ENCODE measurements at places on chromosomes 6 and 20.
A peak's percentile ranks its signal among the peaks of the same experiment; 100 is the strongest.

- DNase-seq: no peak
These were observed 182.5 kb upstream of the TENT5A start for GRCh38 chr6:81934936-81935335.

DNA sequence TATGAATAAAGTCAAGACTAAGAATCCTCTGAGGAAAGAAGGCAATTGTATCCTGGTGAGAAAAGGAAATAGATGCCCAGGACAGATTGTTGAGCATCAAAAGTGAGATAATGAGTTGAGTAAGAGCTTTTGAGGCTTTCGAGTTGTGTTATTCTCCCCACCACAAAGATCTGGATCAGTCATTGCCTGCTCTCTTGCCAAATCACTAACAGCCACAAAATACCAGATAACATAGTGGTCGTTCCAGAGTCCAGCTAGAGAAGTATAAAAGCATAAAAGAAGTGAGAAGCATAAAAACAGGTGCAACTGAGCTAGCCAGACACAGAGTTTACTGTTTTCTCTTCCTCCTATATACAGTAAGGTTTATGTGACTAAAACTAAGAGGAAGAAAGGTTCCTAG lies 4.9 kb downstream of the SPINT4 start:
- peak; percentile 8 for DNase-seq

- peak; percentile 46 for DNase-seq
These were observed 26.4 kb upstream of the PTGIS start for GRCh38 chr20:49594143-49594930.

DNA sequence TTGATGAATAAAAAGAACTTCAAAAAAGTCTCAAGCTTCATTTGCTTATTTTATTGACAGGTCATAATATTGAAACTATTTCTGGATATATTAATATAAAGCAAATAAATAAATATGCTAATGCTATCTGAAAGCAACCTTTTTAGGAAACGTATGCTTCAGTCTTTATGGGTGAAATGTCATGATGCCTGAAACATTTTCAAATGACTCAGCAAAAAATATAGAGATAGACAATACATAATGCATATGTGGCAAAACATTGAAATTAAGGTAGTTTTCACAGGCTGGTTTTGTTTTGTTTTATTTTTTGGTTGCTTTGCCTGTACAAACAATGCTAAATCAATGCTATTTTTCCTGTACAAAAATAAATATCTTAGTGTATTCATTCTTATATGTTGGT lies 194.4 kb upstream of the PLCB4 start:
- no peak for DNase-seq

DNA sequence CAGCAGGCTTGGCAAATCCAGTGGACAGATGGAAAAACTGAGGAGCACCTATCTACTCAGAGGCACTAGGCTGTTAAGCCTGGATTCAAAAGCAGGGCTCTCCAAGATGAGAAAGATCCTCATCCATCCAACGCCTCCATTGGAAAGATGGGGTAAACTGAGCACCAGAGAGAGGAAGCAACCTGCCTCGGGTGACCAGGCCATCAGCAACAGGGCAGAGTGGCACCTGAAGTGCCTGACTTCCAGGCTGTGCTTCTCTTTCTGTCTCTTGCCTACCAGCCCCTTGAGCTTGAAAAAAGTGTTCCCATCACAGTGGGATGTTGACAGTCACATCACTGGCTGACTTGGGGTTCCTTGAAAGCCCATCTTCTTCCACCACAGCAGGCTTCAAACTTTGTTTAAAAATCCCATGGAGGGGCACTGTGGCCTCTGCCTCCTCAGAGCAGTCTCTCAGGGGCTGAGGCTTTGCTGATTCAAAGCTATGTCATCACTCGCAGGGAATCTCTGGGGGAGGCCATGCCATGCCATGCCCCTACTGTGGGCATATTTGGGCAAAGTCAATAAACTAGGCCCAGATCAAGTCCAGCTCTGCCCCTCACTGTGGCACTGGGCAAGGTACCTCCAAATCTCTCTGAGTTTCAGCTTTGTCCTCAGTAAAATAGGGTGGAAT lies 44.8 kb upstream of the TGM2 start:
- DNase-seq: no peak

GRCh38 chr6:139443231-139444112 lies 69.0 kb upstream of the CITED2 start:
- DNase-seq: no peak

GRCh38 chr20:23061734-23062561 lies 12.5 kb upstream of the THBD start:
- DNase-seq: peak; percentile 84

GRCh38 chr6:140893432-140893831 lies 1239.3 kb upstream of the GJE1 start:
- no peak for DNase-seq

GRCh38 chr6:163786995-163787671 lies 372.6 kb downstream of the QKI start:
- no peak for DNase-seq

DNA sequence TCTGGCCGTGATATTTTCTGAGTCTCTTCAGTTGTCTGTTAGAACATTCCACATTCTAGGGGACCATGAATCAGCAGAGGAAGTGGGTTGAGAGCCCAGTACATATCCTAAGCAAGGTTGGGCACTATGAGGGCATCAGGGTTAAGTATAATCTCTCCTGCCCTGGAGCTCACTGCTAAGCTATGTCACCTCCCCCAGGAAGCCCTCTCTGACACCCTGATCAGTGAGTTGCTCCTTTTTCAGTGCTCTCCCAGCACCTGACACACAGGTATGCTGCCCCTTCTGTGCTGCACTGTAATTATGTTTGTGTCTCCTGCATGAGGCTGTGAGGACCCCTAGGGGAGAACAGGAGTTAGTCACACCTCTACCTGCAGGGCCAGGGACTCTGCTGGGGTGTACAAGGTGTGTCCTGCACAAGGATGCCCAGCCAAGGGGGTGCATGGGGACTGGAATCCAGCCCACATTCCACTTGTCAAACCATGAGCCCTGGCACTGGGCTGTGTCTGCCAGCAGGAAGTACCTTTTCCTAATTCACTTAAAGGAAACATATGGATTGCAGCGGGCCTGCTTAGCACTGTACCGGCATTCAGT lies 3.9 kb downstream of the RAB44 start:
- DNase-seq: peak; percentile 76

GRCh38 chr6:9116026-9116425 lies 680.7 kb upstream of the SLC35B3 start:
- DNase-seq: peak; percentile 55

GRCh38 chr6:12772416-12772815 lies 55.8 kb downstream of the PHACTR1 start:
- no peak for DNase-seq

- no peak for DNase-seq
These were observed 757.1 kb upstream of the SLC35B3 start for GRCh38 chr6:9192405-9192909.

DNA sequence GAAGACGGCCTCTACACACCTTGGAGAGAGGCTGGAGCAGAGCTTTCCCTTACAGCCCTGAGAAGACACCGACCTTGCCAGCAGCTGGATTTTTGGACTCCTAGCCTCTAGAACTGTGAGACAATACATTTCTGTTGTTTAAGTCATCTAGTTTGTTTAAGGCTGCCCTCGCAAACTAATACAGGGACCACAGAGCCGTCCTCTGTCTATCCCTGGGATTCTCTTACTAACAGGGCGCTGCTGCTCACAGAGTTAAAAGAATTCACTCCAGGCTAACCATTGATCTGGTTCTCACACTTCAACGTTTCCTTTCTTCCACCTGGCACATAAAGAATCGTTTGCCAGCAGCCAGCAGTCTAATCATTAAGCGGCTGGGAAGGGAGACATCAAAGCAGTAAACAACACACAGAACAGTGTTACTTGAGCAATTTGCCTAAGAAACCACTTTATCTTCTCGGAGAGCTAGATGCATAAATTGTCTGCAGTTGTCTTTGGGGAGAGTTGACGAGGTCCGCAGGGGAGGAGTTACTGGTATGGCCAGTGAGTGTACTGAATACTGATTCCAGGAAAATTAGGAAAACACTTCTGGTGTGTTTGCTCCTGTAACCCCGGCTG lies 103.5 kb upstream of the AKAP12 start:
- DNase-seq: no peak

DNA sequence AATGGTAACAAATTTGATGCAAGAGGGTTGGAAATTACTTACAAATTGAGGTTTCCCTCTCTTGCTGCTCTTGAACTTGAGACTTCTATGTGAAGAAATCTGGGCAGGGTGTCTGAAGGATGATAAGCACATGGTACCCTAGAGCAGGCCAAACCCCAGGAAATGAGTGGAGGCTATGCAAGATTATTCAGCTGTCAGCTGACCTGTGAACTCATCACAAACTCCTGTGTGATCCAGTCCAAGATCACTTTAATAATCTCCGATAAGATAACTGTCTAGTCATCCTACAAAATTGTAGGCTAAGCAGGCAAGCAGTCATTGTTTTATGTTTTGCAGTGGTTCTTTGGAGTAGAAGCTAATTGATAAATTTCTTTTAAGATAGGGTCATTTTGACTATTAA lies 213.1 kb downstream of the BTBD3 start:
- peak; percentile 51 for DNase-seq

GRCh38 chr20:6921717-6922386 lies 154.4 kb downstream of the BMP2 start:
- no peak for DNase-seq

GRCh38 chr20:25632940-25633790 lies 9.4 kb upstream of the NANP start:
- peak; percentile 37 for DNase-seq

DNA sequence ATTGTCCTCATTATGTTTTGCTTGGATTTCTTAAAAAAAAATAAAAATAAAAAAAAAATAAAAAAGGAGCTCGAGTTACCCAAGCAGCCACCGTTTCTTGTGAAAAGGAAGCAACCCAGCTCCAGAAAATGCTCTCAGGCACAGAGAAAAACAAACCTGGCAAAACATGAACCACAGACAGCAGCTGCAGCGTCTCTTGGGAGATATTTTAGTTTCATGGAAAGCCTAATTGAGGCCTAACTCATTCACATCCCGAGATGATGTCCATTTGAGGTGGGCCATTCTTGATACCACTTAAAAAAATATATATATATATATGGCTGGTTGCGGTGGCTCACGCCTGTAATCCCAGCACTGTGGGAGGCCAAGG lies 13.7 kb upstream of the MRAP2 start:
- DNase-seq: no peak

DNA sequence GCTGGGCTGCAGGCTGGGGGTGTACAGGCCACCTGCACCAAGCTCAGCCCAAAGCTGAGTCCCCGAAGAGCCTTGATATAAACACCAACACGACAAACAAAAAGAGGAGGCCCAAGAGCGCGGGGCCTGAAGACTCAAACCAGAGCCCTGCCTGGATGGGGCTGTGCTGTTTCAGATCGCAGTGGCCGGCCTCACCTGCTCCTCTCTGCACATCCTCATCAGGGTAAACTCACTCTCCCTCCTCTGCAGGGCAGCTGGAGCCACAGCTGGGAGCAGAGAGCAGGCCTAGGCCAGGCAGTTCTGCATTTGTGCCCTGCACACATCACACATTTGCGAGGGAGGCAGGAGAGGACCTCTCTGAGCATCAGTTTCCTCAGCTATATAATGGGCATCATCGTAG lies 3.7 kb upstream of the RBM38 start:
- DNase-seq: no peak

- DNase-seq: no peak
These were observed 243.7 kb upstream of the CHD6 start for GRCh38 chr20:41861772-41862422.
